ENCODE measurements at places on chromosomes 1 and 21.

DNA sequence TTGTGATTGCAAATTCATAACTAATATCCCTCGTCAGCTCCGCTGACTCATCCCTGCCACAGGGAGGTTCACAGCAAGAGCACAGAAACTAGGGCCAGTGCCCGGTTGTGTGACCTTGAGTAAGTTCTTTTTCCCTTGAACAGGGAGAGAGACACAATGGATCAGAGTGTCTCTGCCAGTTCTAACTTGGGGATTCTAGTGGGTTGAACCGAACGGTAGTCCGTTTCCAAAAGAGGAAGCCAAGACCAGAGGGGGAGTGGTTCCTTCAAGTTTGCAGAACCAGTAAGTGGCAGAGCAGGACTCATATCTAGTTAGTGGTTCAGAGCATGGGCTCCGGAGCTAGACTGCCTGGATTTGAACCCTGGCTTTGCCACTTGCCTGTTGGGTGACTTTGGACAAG is 4.9 kb upstream of the SHISA4 start:
- peak; percentile 67 for DNase-seq
- H3K4me1 ChIP-seq, result peaks cover 30% of the 10 kb centered on the region
- no peaks in the 10 kb centered on the region for H3K36me3 ChIP-seq
- H3K4me3 ChIP-seq, result no peak overlapping the region
- no peaks in the 10 kb centered on the region for H3K27me3 ChIP-seq
- H3K27ac ChIP-seq, result no peak overlapping the region

DNA sequence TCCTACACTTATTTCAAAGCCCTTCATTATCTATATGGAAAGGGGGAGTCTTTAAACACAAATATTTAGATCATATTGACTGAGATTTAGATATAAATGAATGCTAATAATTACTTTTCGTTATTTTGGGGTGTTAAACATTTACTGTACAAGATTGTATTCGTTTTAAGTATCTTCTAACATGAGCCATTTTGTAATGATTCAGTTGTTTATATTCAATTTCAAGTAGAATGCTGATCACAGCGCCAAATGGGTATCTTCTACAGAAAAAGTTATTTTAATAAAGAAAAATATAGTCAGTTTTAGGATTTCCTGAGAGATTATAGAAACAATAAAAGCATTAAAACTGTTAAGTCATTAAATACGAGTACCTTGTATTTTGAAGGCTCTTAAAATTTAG is 104.5 kb upstream of the HNRNPU start:
- H3K4me3 ChIP-seq, result peak overlapping the region; percentile 83
- no peak for DNase-seq
- peaks cover 37% of the 10 kb centered on the region for H3K4me1 ChIP-seq
- no peaks in the 10 kb centered on the region for H3K36me3 ChIP-seq

DNA sequence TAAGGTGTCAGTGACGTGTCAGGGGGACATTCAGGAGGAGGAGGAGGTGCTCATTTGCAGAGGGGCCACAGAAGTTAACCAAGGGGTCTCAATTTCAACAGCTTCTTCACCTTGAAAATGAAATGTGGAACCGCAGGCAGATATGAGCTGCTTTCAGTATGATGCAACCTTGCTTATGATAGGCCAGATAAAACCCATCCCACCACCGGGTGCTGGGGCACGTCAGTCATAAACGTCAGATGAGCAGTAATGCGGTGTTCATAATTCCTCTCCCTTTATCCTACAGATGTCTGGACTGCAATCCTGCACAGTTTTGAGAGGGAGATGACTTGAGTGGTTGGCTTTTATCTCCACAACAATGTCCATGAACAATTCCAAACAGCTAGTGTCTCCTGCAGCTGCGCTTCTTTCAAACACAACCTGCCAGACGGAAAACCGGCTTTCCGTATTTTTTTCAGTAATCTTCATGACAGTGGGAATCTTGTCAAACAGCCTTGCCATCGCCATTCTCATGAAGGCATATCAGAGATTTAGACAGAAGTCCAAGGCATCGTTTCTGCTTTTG is 1.7 kb downstream of the PTGFR start:
- peaks cover 10% of the 10 kb centered on the region for H3K4me1 ChIP-seq
- no peaks in the 10 kb centered on the region for H3K36me3 ChIP-seq
- H3K4me3 ChIP-seq, result peak overlapping the region; percentile 27
- H3K27me3 ChIP-seq, result no peaks in the 10 kb centered on the region

DNA sequence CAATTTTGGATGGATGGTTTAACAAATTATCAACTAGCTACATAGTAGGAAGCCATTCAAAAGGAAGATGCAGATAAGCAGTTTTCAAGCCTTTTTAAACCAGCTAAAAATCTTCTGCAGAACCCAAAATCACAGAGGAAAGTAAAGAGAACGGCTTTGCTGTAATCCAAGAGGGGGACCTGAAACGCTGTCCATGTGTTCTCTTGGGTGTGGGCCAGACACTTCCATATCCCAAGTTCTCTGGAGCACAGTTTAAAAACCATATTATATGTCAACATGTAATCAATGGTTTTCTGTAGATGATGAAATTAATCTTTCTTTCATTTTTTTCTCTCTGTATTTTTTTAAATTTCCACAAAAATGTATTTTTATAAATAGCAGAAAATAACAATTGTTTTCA is 90.5 kb downstream of the SELENOF start:
- H3K27ac ChIP-seq, result no peak overlapping the region
- no peak overlapping the region for H3K4me3 ChIP-seq
- no peaks in the 10 kb centered on the region for H3K36me3 ChIP-seq
- H3K4me1 ChIP-seq, result no peaks in the 10 kb centered on the region

GRCh38 chr1:87086120-87086519 is 171.7 kb downstream of the HS2ST1 start:
- no peak for DNase-seq
- H3K36me3 ChIP-seq, result no peaks in the 10 kb centered on the region
- no peak overlapping the region for H3K4me3 ChIP-seq
- H3K27ac ChIP-seq, result no peak overlapping the region

DNA sequence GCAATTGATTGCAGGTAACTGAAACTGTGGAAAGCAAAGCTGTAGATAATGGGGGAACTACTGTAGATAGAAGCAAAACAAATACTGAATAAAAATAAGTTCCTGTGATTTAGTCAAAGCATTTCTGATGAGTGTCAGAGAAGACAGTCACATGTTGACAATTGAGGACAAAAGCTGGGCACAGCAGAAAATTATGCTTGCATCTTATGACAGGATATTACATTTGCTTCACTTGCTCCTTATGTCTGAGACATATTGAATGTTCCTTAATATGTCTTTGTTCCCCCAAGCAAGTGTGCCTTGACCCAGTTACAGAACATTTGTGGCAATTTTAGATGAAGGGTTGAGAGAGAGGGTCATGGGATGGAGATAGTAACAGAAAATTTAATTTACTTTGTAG is 526.0 kb upstream of the B3GALT2 start:
- H3K27ac ChIP-seq, result no peak overlapping the region
- no peaks in the 10 kb centered on the region for H3K36me3 ChIP-seq
- H3K4me1 ChIP-seq, result no peaks in the 10 kb centered on the region
- no peak for DNase-seq
- H3K27me3 ChIP-seq, result no peaks in the 10 kb centered on the region
- H3K4me3 ChIP-seq, result no peak overlapping the region

- H3K27me3 ChIP-seq, result no peaks in the 10 kb centered on the region
- H3K36me3 ChIP-seq, result no peaks in the 10 kb centered on the region
- DNase-seq, result no peak
Measured at GRCh38 chr1:53592521-53592982, 133.4 kb downstream of the DMRTB1 start.

GRCh38 chr1:224894915-224895314 is 34.6 kb upstream of the DNAH14 start:
- H3K36me3 ChIP-seq, result no peaks in the 10 kb centered on the region
- H3K4me3 ChIP-seq, result no peak overlapping the region
- no peak overlapping the region for H3K27ac ChIP-seq

- H3K27me3 ChIP-seq, result no peaks in the 10 kb centered on the region
- no peaks in the 10 kb centered on the region for H3K36me3 ChIP-seq
- H3K4me3 ChIP-seq, result no peak overlapping the region
- peaks cover 45% of the 10 kb centered on the region for H3K4me1 ChIP-seq
- no peak for DNase-seq
Measured at GRCh38 chr1:59687081-59687480, 127.7 kb upstream of the HOOK1 start.

GRCh38 chr1:46285730-46286477 is 17.5 kb downstream of the LRRC41 start:
- DNase-seq, result no peak
- H3K27ac ChIP-seq, result no peak overlapping the region
- peaks cover 41% of the 10 kb centered on the region for H3K36me3 ChIP-seq
- no peaks in the 10 kb centered on the region for H3K4me1 ChIP-seq
- no peaks in the 10 kb centered on the region for H3K27me3 ChIP-seq

GRCh38 chr1:116654351-116654750 is 13.2 kb downstream of the IGSF3 start:
- DNase-seq, result no peak
- no peak overlapping the region for H3K27ac ChIP-seq
- H3K4me1 ChIP-seq, result no peaks in the 10 kb centered on the region
- no peaks in the 10 kb centered on the region for H3K27me3 ChIP-seq

- no peaks in the 10 kb centered on the region for H3K36me3 ChIP-seq
- no peak overlapping the region for H3K4me3 ChIP-seq
Measured at GRCh38 chr1:231584117-231584516, 42.5 kb upstream of the DISC1 start.

DNA sequence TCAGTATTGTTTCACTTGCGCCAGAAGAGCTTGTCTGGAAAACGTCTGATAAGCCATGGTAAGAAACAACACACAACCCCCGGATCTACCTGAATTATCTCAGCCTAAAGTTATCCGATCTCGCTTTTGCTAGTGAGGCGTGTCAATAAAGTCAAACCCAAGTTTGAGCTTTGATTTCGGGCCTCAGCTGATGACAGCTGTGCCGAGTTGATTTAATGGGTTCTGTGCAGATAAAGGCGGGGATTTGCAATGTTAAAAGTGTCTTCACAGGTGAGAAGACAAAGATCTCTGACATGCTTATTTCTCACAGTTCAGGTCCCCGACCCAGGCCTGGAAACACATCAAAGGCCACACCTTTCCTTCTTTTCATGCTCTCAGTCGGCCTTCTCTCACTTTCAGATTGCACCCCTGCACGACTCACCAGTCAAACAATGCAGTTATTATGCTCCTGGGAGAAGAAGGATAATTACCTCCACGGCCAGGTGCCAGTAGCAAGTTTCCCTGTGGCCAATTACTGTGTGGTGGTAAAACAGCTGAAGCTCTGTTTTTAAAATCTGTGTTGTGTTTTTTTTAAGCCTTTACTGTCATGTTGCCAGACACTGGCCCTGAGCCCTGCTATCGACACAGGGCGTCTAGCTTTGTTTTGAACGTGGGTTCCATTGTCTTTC is 245.3 kb upstream of the RUNX1 start:
- DNase-seq, result no peak
- no peaks in the 10 kb centered on the region for H3K27me3 ChIP-seq
- no peak overlapping the region for H3K4me3 ChIP-seq
- H3K4me1 ChIP-seq, result no peaks in the 10 kb centered on the region

DNA sequence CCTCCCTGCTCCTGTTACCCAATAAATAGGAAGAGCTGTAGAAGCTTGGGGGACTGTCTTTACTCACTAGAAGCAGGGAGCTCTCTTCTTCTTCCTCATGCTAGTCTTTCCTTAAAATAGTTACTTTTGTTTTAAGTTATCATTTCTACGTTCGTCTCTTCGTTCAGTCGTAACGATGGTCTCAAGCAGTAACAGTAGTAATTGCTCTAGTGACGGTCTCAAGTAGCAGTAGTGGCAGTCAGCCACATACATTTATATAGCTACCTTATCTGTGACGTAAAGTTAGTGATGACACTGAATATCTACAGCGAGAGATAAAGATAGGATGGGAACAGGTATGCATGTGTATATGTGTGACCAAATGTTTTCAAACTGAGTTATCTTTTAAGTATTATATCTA is 15.4 kb upstream of the ERO1B start:
- no peaks in the 10 kb centered on the region for H3K4me1 ChIP-seq
- H3K27me3 ChIP-seq, result no peaks in the 10 kb centered on the region
- no peak overlapping the region for H3K4me3 ChIP-seq
- no peak overlapping the region for H3K27ac ChIP-seq
- no peak for DNase-seq

- H3K4me3 ChIP-seq, result no peak overlapping the region
- no peaks in the 10 kb centered on the region for H3K4me1 ChIP-seq
- no peaks in the 10 kb centered on the region for H3K27me3 ChIP-seq
Measured at GRCh38 chr1:217895841-217896240, 264.7 kb downstream of the SPATA17 start.

All from vagina (tissue), 2 donors.